Stimulated activated CD8-positive, alpha-beta memory T cell treated with anti-CD3 and anti-CD28 coated beads, Interleukin-15, amount 100 ng/mL, for 24 hours (primary cell): ENCODE measurements at places on chromosomes 7 and 10.

DNA sequence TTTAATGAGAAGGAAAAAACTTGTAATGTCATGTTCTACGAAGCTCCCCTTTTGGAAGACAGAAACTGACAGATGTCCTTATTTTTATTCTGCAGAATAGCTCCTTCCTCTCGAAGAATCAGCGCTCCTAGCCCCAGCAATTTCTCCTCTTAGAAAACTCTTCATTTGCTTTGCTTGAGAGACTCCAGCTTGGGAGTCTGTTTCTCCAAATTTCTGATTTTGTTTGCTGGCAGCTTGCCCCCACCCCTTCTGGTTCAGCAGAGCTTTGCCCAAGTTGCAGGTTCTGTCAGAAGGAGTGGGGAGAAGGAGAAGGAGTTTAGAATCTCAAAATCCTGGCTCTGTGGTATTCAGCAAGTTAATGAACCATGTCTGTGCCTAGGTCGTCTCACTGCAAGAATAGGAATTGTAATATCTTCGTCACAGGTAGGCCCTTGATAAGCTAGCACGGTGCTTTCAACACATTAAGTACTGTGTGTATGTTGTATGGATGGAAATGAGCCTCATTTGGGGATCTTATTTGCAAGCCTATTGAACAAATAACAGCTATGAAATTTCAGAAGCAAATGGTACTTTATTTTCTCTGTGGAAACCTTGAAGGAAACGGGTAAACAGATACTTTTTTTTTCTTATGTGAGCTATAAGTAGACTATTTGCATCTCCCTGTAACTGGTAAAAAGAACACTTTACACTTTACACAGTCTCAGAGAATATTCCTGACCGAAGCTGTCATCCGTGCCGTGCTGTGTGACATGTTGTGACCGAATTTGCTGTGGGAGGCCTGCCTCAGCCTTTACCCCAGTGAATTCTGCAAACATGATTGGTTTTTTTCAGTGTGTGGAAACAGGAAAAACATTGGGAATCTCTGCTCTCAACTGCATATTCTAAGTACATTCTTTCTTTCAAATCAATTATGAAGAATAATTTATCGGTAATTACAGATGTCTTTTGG is 290.9 kb downstream of the CAMK1D start:
- DNase-seq, result no peak

DNA sequence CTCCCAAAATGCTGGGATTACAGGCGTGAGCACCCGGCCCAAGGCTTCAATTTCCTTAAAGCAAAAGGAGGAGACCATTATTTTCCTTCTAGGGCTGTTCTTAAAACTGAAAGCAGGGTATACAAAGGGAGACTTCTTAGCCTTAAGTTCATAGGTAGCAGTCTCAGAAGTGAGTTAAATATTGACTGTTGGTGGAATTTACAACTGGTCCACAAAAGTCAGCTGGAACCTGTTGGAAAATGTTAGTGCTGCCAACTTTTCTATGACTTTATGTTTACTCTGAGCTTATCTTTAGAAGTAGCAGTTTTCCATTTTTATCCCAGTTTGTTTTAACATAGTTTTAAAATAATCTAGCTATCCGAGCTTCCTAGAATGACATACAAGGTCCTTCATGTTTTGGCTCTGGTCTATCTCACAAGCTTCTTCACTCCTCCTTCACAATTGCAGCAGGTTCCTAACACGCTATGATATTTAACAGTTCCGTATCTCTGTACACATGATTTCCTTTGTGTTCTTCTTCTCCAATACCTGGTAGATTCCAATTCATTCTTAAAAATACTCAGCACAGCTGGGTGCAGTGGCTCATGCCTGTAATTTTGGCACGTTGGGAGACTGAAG is 3.3 kb downstream of the SLC26A3 start:
- DNase-seq, result no peak

GRCh38 chr10:52170776-52171175 is 143.3 kb upstream of the DKK1 start:
- DNase-seq, result no peak

DNA sequence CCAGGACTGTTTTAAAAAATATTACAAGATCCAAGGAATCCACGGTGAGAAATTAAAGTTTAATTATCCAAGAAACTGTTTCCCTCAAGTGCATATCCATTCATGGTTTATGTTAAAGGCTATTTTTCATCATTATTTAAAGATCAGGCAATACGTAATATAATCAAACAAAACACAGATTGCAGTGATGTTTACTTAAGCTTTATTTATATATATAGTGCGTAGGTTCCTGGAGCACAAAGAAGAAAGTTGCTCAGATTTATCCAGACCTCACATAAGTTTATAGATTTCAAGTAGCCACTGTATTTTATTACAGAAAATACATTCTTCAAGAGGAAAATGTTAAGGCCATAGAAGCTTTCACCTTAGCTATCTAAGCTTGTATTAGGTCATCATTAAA is 210.0 kb upstream of the KLF14 start:
- no peak for DNase-seq

GRCh38 chr7:64653721-64654401 is 12.1 kb upstream of the ZNF107 start:
- no peak for DNase-seq

DNA sequence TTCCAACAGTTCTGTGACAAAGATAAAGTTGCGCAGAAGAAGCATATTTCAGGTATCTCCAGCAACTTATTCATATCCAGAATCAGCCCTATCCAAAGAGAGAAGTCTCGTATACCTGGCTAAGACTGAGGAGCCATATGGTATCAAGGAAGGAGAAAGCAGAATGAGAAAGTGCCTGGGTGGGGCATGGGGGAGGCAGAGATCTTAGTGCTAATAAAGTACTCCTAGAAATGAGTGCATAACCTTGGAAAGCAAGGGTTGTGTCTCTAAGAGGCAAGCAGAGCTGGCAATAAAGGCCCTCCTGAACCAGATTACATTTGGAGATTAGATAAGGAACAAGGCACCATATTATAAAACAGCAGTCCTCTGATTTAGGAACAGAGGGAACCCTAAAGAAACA is 12.7 kb downstream of the TASOR2 start:
- no peak for DNase-seq

DNA sequence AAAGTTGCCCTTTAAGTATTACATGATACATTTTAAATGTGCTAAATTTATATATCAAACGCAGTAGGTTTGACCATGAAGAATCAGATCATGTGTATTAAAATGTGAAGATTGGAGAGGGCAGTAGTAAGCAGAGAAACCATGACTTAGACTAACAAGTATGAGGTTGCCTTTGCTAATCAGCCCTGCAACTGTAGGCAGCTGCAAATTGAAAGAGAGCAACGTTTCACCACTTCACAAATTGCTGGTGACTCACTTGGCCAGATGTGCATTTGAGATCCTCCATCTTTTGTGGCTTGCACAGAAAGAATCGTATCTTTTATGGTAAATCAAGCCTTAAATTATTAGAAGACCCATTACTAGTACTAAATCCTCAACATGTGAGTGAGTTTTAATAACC is 10.1 kb upstream of the SEMA3A start:
- DNase-seq, result no peak

DNA sequence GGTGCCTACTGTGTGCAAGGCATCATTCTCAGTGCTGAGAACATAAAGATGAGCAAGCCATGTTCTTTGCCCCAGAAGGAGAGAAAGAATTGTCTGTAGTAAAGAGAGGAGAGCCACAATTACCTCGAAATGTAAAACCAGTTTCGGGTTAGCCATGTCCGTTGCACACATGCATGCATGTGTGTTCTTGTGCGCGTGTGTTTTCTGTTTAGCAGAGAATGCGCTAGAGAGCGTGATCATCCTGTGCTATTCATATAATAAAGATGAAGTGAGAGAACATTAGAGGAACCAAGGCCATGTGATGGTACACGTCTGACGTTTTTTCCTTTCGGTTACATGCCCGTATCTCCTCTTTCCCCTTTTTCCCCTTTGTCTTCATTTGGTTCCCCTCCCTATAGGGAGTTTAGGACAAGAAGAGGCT is 158.2 kb downstream of the CELF2 start:
- DNase-seq, result no peak

GRCh38 chr7:122257056-122257455 is 47.5 kb downstream of the FEZF1 start:
- DNase-seq, result no peak

GRCh38 chr7:29328045-29328444 is 133.5 kb downstream of the CHN2 start:
- no peak for DNase-seq

GRCh38 chr7:136045992-136046391 is 68.8 kb upstream of the MTPN start:
- no peak for DNase-seq

DNA sequence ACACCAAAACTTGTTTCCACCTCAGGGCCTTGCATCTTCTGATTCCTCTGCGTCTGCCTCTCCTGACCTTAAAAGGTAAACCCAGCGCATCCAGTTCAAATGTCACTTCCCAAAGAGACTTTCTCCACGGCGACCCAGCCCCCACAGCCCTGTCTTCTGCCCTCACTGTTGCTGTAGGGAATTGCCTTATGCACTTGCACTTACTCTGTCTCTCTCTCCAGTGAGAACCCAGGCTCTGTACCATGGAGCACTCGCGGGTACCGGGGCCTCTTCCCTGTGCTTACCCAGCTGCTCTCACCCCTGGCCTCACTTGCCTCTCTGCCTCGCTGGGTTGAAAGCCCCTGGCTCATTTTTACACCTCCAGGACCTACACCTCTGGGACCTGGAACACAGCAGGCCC is 48.4 kb downstream of the AOC1 start:
- DNase-seq, result no peak

GRCh38 chr10:132859084-132859855 is 73.3 kb upstream of the NKX6-2 start:
- DNase-seq, result no peak
